ENCODE measurements at places on chromosomes 5 and 9.

- DNase-seq = no peak
Measured at GRCh38 chr5:139457653-139458306, 4.8 kb downstream of the ECSCR start.

GRCh38 chr5:143262393-143263174 lies 140.9 kb downstream of the NR3C1 start:
- DNase-seq = no peak

- DNase-seq = no peak
Measured at GRCh38 chr5:52898961-52899680, 90.0 kb upstream of the ITGA2 start.

- DNase-seq = peak; percentile 55
Measured at GRCh38 chr5:149210968-149211490, 60.6 kb upstream of the AFAP1L1 start.

GRCh38 chr9:124778575-124779367 lies 1.8 kb downstream of the OLFML2A start:
- peak; percentile 44 for DNase-seq

DNA sequence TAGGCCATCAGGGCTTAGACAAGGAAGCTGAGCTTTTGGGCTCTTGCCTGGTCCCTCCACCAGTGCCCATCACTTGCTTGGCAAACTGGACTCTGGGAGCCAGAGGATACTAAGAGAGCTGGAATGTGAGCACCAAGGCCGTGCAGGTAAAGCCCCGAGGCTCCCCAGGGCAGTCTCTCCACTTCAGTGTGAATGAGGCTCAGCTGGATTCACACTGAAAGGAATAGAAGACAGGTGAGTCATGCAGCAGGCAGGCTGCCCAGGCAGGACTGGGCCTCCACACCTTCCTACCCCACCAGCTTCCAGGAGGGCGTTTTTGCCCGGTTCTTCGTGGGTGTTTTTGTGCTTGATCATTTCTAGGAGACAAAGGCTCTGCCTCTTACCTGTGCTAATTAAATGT lies 7.3 kb upstream of the CTSV start:
- no peak for DNase-seq

GRCh38 chr5:67648201-67648671 lies 451.6 kb upstream of the CD180 start:
- DNase-seq = peak; percentile 79

- DNase-seq = no peak
Measured at GRCh38 chr5:149809931-149810691, 80.0 kb downstream of the PPARGC1B start.

- no peak for DNase-seq
Measured at GRCh38 chr5:55143624-55144023, 16.3 kb upstream of the GPX8 start.

DNA sequence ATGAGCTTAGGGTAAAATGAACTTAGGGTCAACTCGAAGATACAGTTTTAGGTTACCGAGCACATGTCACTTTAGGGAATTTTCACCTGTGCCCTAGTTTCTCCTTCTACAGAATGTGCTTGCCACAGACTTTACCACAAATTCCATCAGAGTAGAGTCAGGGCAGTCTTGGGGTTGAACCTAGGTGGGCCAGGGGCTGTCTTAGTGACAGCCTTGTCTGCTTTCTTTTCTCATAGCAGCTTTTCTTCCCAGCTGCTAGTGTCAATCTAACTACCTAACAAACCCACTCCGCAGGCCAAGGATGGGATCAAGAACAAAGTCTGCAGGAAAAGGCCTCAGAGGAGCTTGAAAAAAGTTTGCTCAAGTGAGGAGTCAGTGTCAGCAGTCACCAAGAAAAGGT lies 458.1 kb upstream of the CDH18 start:
- no peak for DNase-seq

DNA sequence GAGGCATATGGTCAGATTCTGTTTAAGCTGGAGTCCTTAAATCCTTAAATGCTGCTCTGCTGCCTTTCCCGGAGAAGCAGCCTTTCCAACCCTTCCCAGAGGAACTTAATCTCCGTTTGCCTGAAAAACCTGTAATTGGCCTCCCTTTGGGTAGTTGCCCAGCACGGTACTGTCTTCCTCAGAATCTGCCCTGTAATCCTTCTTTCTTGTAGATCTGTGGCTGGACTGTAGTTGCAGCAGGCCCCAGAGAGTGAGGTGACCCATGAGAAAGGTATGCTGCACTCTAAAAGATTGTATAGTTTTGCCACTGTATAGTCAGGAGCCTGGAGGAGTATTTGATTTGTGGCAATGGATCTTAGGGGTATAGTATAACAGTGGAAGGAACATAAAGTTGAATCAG lies 11.7 kb downstream of the SPIN1 start:
- DNase-seq = no peak

- DNase-seq = peak; percentile 83
Measured at GRCh38 chr9:27528076-27528885, 1.3 kb downstream of the MOB3B start.

DNA sequence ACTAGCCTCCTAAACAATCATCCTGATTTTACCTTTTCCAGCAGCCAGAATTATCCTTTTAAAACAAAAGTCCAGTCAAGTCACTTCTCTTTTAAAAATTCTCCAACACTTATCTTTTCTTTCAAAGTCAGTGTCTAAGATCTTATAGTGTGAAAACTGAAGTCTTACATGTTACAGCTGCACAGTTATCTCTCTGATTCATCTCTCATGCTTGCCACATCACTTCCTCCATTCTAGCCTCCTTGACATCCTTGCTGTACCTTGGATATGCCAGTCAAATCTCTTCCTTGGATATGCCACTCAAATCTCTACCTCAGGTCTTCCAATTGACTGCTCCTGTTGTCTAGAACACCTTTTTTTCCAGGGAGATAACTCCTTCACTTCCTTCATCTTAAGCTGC lies 361.7 kb upstream of the FTMT start:
- no peak for DNase-seq

DNA sequence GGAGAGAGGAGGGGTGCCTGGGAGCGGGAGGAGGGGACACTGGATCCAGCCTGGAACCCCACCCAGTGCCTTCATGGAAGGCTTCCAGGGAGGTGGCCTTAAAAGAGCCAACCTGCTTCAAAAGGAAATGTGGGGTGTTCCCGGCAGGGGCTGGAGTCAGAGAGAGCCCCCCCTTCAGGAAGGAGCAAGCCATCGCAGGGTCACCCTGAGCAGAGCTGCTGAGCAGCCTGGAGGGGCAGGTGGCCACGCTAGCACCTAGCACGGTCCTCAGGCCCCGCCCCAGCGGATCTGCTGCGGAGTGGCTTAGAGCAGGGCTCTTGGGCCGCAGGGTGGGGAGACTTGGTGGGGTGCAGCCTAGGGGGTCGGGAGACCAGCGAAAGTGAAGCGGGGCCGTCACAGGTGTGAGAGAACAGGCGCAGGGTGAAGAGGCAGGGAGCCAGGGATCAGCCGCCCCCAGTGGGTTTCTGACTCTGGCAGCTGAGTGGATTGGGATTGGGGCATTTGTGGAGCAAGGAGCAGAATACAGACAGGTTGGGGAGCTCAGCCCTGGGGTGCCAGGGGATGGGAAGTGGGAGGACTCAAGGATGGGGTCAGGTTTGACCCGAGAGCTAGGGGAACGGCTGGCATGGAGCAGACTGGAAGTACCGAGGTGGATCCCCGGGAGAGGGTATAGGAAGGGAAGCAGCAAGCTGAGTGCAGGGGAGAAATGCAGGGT lies 1.5 kb downstream of the LCN2 start:
- DNase-seq = no peak

DNA sequence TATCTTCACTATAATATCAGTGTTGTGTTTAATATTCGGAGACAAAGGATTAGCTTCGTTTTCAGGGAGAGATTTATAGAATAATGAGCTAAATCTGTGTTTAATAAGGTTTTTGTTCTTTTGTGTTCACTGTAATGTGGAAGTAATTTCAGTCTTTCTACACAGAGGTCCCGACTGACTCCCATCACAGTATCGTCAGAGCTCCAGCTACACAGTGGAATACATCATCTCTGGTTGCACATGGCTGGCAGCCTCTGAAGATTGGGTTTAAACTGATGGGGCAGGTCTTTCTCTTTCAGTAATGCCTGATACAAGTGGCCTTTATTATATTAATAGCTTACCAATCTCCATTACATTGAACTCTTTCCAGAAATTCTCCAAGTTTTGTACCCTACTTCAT lies 736.7 kb upstream of the RIOK2 start:
- DNase-seq = no peak

- no peak for DNase-seq
Measured at GRCh38 chr5:175059687-175060211, 335.4 kb downstream of the MSX2 start.

- no peak for DNase-seq
Measured at GRCh38 chr9:128550226-128550625, 2.2 kb upstream of the SPTAN1 start.

- DNase-seq = no peak
Measured at GRCh38 chr5:169906745-169907649, 73.3 kb downstream of the INSYN2B start.

GRCh38 chr9:32558408-32558934 lies 6.1 kb upstream of the TOPORS start:
- no peak for DNase-seq

GRCh38 chr5:113692466-113692865 lies 179.0 kb downstream of the YTHDC2 start:
- DNase-seq = no peak

GRCh38 chr5:55347786-55348185 lies 40.0 kb downstream of the MTREX start:
- DNase-seq = no peak

- DNase-seq = no peak
Measured at GRCh38 chr5:167639273-167639672, 652.2 kb upstream of the WWC1 start.

GRCh38 chr5:159402311-159402710 lies 72.0 kb upstream of the IL12B start:
- no peak for DNase-seq

DNA sequence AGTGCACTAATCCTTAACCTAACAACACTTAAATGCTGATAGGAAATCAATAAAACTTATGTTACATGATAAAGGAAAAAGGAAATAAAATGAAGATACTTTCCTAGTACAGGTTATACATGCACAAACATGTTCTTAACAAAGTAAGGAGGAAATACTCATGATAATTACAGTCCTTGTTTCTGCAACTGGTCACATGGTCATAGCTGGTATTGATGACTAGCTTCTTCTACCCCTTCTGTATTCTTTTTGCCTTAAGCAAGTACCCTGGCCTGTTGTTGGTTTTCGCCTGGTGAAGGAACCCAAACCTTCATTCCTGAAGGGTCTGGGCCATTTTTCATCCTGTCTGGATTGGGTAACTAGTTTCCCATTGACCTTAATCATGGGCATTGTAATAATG lies 93.7 kb upstream of the FBN2 start:
- DNase-seq = no peak

DNA sequence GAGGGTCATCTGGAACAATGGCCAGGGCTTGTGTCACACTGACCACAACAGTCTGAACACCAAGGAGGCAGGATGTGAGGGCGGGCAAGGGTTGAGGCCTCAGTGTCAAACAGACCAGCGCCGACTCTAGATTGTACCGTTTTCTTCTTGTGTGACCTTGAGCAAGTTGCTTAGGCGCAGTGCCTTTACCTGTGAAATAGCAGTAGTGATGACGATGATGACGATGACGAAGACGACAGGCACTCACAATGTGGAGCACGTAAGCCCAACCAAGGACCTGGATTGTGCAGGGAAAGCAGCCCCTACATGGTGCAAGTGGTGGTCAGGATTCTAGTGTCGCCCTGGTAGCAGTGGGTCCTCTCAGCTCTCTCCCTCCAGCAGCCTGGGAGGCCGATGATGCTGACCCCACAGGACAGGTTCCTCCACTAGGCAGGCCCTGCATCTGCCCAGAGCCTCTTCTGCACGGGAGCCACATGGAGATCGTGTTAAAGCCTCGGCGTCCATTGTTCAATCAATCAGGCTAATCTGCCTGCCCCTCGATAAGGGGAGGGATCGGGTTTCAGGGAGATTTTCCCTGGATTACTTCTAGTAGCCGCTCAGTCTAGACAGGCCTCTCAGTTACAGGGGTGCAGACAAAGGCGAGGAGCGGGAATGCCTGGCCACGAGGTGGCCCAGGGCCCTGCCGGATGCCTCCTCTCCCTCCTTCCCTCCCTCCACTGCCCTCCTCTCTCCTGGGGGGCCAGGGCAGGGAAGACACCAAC lies 91.7 kb downstream of the MACROH2A1 start:
- no peak for DNase-seq

GRCh38 chr5:98557916-98558315 lies 215.5 kb upstream of the RGMB start:
- DNase-seq = no peak

- DNase-seq = no peak
Measured at GRCh38 chr5:96187309-96188027, 225.8 kb upstream of the ELL2 start.

GRCh38 chr9:35609001-35609819 lies 4.1 kb downstream of the TESK1 start:
- DNase-seq = no peak

DNA sequence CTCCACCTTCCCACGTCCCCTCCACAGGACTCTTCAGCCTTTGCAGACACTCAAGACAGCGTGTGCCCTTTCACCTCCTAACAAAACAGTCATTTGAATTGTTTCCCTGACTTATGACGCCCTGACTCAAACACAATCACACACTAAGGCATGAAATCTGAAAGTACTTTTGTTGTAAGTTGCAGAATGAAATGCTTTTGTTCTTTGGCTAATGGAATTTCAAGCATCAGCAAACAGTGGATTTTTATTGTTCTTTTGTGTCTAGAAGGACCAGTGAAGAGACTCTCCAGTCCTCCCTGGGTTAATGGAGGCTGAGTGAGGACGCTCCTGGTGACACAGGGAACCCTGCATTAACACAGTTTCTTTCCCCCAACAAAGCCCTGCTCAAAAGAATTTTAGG lies 380.1 kb downstream of the CTNND2 start:
- no peak for DNase-seq

DNA sequence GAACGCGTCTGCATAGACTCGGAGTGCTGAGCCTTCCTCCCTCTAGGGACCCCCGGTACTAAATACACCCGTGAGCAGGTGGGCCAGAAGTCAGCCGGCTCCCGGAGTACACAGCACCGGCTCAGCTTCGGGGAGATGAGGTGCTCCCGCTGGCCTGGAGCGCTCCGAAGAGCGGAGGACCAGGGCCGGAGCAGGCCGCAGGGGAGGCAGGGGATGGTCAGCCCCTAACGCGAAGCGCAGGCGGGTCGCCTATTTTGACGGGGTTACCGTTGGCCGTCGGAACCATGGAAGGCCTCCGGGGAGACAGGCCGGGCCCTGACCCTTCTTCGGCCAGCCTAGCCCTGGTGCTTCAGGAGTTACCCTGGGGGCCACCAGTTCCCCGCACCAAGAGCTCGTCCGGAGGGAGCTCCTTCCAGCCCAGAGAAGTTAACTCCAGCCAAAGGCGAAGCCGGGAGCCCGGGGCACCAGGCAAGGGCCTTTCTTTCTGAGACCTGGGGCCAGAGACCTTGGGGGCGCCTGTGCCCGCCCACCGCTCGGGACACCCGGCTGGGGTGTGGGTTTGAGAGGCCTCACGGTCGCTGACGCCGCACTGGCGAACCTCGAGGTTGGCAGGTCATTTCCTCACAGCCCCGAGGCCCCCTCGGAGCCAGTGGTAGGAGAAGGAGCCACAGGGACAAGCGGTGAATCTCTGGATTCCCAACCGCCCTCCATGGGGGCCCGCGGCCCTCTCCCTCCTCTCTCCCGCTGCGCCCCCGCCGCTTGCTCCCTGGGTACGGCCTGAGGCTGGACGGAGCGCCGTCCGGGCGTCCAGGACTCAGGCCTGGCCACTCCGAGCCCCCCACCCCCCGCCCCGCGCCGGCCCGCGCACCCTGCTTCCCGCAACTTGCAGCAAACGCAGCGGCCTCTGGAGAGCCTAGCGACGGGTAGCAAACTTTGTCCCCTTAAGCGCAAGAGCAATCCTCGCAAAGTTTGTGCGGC lies 3.4 kb upstream of the IRX4 start:
- no peak for DNase-seq

GRCh38 chr9:5642170-5642569 lies 13.3 kb downstream of the RIC1 start:
- no peak for DNase-seq

- no peak for DNase-seq
Measured at GRCh38 chr5:72369711-72370110, 49.5 kb downstream of the PTCD2 start.

All from right atrium auricular region (tissue), 2 donors.